ENCODE measurements at places on chromosomes 7 and 10.

DNA sequence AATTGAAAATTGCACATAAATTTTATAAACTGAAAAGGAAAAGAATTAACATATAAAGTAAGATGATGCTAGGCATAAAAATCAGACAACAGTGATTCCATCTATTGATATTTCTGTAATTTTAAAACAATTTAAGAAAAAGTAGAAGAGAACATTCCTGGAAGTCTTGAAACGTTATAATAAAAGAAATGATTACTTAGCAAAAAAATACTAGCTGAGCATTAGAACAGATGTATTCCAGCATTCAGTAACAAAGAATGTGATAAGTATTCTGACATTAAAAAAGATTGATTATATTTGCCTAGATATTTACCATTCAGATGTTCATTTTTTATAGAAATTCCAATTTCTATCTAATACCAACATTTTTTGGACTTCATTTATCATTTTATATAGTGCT is 120.1 kb upstream of the PPP1R9A start:
- DNase-seq, result no peak

DNA sequence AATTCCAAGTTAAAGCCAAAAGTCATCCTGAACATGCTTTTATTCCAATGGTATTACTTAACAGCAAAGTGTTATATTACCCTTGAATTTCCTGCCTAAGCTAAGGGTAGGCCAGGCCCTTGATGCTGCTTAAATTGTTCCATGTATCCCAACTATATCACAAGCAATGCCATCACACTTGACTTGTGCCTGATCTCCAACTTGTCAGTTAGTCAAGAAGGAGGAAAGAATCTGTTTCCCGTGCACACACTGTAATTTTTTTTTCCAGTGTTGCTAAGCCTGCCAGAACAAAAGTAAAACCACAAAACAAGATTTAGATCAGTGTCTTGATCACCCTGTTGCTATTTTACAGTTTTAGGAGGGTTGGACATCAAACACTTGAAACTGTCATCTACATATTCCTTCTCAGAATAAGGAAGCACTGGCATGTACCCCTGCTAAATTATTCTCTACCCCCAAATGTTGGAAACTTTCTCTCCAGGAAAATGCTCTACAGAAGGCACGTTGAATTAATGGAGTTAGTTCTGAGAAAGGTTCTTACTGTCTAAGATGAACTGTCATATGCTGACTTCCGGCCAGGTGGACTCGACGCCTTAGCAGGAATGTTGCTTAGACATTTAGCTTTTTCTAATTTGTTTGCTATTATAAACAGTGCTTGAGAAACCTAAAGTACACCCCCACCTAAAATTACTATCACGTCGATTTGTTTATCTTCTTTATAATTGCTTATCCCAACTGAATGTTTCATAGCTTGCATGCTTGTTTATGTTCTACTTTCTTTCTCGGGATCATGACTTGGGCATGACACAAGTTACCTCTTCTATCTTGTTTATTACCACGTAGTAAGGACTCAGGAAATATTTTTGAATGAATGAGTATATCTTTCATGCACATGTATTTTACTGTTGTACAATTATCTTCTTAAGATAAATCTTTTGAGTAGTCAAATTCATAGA is 105.5 kb upstream of the ZNF438 start:
- no peak for DNase-seq

DNA sequence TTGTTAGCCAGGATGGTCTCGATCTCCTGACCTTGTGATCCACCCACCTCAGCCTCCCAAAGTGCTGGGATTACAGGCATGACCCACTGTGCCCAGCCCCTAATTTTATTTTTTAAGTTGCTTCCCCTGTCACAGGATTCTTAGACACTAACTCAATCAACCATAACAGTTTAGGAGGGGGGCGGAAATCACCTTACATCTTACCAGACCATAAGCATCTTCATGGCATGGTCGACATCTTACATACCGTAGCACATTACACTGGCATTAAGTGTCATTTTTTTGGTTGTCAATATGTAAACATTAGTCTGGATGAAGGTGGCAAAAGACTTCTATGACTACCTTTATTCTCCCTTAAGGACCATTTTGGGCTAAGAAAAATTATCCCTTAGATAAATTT is 95.6 kb downstream of the TRIM24 start:
- no peak for DNase-seq

- no peak for DNase-seq
Measured at GRCh38 chr10:15661574-15661973, 58.1 kb downstream of the ITGA8 start.

- no peak for DNase-seq
Measured at GRCh38 chr7:150340024-150340749, 1.2 kb downstream of the RARRES2 start.

GRCh38 chr10:33274096-33274785 is 60.2 kb downstream of the NRP1 start:
- no peak for DNase-seq

GRCh38 chr10:5043716-5044115 is 40.1 kb upstream of the AKR1C2 start:
- DNase-seq, result no peak

DNA sequence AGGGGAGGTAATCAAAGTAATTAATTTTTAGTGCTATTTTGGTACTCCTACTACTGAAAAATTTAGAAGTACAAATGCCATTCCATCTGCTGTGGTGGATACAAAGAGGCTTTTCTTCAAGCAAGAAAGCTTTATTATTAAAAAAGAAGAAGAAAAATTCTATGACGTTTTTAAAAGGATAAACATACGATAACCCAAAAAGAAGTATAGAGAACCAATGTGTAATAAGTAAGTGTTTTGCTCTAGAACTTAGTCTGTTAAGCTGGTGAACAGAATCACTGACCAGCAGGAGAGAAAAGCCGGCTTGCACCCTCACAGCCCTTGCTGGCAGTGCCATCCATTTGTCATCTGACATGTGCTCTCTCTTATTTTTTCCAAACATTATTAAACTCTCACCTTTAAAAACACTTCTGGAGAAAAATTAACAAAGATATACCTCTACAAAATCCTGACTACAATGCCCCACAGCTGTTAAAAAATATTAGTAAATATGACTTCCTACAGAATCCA is 81.5 kb downstream of the SRPK2 start:
- DNase-seq, result no peak

DNA sequence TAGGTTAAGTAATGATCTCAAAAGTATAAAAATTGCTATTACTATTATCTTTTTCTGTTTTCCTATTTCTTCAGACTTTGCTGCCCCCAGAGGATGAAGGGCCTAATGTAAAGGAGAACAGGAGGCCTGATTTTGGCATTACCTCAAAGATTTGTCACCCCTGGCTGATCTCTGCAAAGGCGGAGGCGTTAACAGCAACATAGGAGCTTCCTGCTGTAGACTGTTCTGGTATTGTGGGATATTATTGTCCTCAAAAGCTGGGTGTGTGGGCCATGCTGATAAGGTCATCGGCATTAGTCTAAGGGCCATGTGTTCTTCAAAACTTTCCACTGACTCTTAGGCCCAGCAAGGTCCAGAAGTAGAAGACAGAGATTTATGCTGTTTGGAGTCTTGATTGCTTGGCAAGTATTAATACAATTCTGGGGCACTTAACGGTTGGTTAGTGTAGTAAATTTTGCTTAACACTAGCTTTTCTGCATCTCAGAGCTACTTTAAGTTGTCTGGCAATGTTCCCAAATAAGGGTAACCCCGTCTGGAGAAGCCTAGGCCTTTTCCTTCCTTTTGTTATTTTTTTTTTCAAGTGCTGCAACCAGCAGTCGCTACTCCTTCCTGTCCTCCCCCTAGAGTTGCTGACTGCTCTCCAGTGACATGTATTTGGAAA is 14.0 kb upstream of the ENTPD1 start:
- DNase-seq, result no peak

- DNase-seq, result no peak
Measured at GRCh38 chr7:85183296-85183695, 3.6 kb downstream of the SEMA3D start.

GRCh38 chr10:82551506-82551905 is 676.5 kb downstream of the NRG3 start:
- no peak for DNase-seq

- DNase-seq, result no peak
Measured at GRCh38 chr7:36084485-36085091, 68.5 kb upstream of the EEPD1 start.

Data from tibial artery (tissue), 4 donors.